ENCODE measurements at places on chromosomes 1 and 21.

DNA sequence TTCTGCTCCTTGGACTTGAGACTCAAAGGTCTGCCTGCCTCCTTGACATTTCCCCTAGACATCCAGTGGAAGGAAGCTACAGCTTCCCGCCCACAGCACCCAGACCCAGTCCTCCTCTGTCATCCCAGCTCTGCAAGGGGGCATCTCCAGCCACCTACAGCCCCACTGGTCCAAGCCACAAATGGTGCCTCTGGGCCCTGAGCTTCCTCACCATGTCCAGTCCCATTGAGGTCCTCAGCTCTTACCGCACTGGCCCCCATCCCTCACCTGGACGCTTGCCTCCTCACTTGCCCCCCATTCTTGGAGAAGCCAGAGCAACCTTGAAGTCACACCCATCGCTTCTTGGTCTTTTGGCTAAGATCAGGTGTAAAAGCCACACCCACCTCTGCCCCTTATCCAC, 13.2 kb downstream of the PODN start:
- DNase-seq = no peak

DNA sequence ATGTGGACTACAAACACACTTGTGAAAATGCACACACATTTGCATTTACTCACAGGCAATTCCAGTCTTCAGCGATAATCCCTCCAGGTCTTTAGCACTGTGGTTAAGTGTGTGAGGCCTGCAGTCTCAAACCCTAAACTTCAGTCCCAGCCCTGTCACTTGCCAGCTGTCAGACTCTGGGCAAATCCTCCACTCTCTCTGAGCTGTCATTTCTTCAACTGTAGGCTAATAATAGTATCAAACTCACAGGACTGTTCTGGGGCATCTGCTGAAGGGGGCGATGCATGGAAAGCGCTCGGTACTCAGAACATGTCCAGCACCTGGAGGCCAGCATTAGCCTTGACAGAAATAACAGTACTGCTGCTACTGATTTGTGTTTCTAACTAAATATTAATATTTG, 48.2 kb downstream of the NEK2 start:
- no peak for DNase-seq

GRCh38 chr1:89476072-89476471, 48.6 kb upstream of the LRRC8B start:
- no peak for DNase-seq

DNA sequence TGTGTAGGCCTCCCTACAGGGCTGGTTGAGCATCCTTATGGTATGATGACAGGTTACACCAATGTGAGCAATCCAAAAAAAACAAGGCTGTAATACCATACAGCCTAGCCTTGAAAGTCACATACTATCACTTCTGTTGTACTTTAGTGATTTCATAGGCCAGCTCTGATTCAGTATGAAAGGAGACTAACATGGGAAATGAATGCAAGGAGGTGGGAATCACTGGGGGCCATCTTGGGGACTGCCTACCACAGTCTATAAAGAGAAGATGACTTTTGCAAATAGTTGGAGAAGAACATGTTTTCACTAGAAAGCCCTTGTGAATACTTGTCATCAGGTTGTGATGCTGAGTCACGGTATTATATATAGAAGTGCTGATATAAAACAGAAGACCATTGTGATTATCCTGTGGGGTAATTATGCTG, 270.7 kb downstream of the S1PR1 start:
- DNase-seq = no peak

GRCh38 chr1:157124855-157125254, 13.3 kb downstream of the ETV3 start:
- no peak for DNase-seq

DNA sequence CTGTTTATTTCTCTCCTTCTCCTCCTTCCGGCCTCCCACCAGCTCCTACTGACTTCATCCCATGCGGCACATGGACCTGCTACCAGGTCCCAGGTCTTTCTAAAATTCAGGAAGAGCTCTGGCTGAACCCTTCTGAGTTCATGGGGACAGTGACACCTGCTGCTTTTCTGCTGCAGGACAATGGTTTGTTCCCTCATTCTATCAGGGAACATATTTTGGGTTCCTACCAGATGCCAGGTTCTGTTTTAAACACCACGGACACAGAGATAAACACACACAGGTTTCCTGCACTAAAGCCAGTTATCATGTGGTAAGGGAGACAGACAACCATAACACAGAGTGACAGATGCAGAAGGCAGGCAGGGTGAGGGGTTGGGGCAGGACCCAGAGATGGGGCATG, 114.0 kb upstream of the RAB4A start:
- DNase-seq = no peak
